ENCODE measurements at places on chromosomes 13 and 19.

DNA sequence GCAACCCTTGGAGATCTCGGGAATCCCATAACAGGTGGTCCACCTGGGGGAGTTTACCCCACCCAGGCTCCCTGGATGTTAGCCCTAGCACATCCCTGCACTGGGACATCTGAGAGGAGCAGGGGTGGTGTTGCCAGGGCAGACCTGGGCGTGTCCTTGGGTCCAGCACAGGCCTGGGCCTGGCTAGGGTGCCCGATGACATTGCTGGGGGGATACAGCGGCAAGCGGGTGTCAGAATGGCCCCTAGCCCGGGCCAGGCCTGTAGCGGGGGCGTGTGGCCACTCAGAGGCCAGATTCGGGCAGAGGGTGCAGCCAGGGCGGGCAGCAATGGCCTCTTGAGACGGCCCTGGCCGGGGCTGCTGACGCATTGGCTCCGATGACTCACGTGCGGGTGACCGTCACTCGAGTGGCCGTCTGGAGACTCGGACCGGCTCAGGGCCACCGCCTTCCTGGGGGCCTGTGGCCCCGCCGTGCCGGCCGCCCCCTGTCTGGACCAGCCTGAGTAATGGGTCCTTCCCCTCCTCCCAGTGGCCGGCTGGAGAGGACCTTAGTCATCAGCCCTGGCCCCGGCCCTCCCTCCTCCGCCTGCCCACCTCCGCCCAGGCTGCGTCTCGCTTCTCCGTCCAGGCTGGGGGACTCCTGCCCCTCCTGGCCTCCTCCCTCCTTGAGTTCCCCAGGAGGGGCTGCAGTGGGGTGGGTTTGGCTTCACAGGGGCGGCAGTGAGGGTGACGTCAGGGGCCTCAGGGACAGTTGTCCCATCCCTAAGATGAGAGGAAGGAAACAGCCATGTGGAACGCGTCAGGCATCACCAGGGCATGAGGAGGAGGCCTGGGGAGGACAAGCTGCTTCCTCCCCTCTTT is 23.2 kb upstream of the CRTC1 start:
- no peak for DNase-seq

- no peak for DNase-seq
Measured at GRCh38 chr19:49216071-49216470, 58.5 kb downstream of the TRPM4 start.

- DNase-seq: no peak
Measured at GRCh38 chr13:36766295-36766694, 52.7 kb upstream of the RFXAP start.

GRCh38 chr13:97327506-97328221 is 105.5 kb downstream of the MBNL2 start:
- no peak for DNase-seq

DNA sequence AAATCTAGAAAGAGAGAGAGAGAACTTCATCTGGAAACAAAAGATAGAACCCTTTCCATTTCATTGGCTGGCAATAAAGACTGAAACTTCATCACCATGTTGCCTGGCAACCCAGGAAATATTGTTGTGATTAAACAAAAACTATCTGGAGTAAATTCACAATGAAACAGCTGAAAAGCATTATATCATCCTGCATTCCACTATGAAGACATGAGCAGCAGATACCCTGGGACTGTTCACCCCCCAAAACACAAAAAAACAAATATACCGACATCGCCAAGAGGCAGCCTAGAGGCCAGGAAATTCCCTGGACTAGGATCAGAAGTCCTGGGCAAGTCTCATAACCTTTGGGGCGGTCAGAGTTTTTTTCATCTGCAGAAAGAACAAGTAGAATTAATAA is 158.3 kb downstream of the FOXO1 start:
- DNase-seq: no peak

DNA sequence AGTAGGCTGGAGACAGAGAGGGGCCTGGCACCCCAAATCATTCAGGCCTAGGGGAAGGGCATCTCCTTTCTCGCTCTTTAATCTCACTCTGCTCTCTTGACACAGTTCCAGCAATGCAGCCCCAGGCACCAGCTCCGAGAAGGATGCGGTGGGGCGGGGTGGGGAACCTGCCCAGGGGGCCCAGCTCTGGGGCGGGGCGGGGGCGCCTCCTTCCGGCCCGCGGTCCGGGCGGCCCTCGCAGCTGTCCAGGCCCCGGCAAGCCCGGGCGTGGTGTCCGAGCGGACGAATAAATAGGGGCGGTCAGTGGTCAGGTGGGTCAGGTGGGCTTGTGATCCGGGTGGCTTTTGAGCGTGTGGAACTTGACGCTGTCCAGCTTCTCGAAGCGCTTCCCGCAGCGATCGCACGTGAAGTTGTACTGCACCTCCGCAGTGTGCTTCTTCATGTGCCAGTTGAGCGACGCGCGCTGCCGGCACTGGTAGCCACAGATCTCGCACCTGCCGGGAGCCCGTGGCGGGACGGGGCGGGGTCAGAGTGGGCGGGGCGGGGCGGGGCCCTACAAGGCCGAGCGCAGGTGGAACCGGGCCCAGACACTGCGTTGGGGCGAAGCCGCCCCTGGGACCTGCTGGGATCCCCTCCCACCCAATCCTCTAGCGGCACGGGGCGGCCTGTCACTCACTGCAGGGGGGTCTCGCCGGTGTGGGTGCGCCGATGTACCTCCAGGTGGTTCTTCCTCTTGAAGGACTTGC is 2.7 kb upstream of the ELAVL3 start:
- no peak for DNase-seq

DNA sequence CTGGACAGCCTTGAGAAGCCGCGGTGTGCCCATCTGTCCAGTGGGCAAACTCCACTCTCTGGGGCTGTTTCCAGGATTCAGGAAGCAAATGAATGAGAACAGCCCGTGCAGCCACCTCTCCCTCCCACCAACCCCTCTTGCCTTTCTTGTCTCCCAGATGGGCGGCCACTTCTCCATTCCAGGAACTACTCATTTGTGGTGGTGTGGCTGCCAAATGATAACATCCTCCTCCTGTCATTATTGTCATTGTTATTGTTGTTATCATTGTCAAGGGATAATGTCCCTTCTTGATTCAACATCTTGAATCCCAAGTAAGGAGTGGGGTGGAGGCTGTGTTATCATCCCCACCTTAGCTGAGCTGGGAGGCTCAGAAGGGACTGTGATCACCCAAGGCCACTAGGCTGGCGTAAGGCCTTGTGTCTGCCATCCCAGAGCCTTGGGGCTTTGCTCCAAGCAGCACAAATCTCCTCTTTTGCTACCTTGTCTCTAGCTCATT is 1.6 kb downstream of the DNM2 start:
- DNase-seq: no peak

- no peak for DNase-seq
Measured at GRCh38 chr19:2703077-2703437, 563 bp upstream of the GNG7 start.

- no peak for DNase-seq
Measured at GRCh38 chr13:45870232-45870631, 18.7 kb upstream of the SIAH3 start.

DNA sequence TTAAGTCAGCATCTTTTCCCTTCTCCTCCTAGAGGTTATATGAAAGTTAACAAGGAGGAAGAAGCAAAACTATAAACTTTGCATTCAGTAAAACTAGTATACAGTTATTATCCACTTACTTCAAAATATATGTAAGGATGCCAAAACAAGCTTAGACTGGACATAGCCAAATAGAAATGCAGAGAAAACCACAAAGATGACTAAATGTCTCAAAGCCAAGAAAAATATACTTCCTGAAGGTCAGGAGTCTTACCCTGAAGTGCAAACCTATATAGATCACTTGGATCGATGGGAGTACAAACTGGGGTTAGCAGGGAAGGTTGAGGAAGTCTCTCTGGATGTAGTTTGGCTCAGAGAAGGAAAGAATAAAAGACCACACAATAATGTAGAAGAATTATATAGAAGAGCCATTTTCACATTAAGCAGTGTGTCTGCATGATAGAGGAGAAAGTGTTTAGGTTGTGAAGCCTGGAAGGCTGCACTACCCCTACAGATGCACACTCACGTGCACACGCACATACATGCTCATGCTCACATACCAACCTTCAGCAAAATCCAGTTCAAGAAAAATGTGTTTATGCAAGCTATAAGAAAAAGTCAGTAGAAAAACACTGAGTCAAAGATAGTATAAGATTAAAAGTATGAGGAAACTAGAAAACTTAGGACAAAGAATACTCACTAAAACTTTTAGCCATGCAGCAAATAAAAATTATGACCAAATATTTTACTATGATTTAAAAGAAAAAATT is 112.1 kb upstream of the RXFP2 start:
- no peak for DNase-seq

DNA sequence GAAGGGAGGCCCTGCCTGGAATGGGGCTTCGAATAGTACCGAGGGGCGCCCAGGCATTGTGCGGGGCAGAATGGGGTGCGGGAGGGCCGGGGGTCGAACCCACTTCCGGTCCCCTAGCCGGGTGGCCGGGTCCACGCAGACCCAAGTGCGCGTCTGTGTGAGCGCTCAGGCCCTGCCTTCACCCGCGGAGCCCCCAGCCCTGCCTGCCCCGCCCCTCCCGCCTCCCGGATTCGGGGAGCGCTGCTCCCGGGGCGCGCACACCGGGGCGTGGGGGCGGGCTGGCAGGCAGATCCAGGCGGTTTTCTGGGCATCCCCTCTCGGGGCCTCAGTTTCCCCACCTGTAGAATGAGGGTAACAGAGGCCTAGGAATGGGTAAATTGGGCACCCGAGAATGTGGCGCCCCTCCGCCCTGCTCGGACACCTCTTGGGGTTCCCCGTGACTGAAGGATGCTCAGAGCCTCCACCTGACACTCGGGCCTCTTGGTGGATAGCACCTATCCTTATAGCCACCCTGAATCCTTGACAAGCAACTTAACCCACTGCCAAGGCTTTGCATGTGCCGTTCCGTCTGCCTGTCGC is 682 bp downstream of the PIK3R2 start:
- DNase-seq: no peak

DNA sequence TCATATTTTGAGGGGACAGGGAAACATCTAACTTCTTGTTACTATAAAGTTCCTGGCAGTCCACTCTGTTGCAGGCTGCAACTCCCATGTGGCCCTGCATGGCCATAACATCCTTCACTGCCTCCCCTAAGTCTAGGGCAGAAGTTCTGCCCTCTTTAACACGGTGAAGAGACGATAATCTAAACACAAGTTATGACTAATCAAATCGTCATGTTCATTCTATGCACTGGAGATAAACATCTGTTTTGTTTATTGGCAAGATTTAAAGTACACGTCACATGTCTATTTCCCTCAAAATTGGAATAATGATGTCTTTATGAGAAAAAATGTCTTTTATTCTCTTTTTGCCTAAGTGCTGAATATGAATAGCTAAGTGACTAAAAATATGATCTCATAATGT is 1629.4 kb downstream of the PCDH9 start:
- DNase-seq: no peak

- no peak for DNase-seq
Measured at GRCh38 chr13:46926916-46927590, 30.2 kb upstream of the HTR2A start.

DNA sequence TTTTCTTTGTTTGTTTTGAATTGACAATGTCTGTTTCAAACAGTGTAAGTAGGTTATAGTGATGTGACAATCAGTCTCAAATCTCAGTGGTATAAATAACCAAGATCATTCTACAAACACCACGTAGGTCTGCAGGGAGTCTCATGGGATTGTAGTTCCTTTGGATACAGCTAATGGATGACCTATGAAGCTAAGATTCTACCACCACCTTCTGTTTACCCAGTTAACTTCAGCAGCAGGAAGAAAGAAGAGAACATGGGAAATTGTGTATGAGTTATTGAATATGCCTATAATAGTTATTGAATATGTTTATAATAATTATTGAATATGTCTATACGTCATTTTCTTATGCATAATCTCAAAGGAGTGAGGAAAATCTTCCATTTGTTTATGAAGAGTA is 63.9 kb upstream of the SLITRK5 start:
- DNase-seq: no peak

DNA sequence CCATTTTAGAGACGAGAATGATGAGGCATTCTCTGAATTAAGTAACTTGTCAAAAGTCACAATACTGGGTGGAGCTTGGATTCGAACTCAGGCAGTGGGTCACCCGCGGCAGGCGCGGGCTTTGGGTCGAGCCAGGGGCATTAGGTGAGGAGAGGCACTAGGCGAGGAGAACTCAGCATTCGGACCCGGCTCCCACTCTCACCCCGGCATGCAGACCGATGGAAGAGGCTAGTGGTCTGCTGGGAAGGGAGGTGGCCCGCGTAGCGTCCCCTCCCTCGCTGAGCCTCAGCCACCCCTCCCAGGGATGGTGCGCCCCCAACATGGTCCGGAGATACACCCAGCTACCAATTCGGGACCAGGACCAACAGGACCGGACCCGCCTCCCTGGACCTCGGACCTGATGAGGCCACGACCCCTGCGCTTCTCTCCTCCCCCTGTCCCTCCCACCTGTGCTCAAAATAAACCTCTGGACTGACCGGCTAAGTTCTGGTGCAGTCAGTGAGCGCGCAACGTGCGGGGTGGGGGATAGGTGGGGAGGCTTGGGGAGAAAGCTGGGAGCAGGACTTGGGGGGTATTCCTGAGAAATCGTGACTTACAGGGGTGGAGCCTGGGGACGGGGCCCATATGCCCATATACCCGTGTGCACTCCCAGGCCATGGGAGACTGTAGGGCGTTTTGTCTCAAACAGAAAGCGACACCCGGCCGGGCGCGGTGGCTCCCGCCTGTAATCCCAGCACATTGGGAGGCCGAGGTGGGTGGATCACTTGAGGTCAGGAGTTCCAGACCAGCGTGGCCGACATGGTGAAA is 1.3 kb upstream of the SNAPC2 start:
- DNase-seq: no peak

GRCh38 chr19:45200568-45200967 is 22.0 kb downstream of the BLOC1S3 start:
- no peak for DNase-seq

GRCh38 chr19:2239771-2240770 is 3.4 kb downstream of the SF3A2 start:
- DNase-seq: no peak

GRCh38 chr13:77989281-77989680 is 70.7 kb upstream of the EDNRB start:
- no peak for DNase-seq

GRCh38 chr19:7968796-7969554 is 25.5 kb upstream of the TIMM44 start:
- DNase-seq: no peak

- DNase-seq: no peak
Measured at GRCh38 chr19:46460981-46461380, 10.4 kb downstream of the PNMA8A start.

DNA sequence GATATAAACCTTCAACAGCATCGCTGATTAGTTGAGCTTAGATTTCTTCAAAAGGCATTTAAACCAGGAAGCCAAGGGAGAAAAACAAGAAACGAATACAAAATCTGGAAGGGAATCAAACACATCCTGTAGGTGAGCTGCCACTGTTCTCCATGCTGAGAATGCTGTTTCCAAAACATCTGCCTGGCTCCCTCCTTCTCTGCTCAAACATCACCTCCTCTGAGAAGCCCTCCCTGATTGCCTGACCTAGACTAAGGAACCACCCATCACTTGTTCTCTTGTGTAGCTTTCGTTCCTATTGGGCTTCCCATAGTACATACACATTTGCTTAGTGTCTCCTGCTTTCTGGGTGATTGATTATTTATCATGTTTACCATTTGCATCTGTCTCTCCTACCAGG is 152.7 kb downstream of the CACNA1A start:
- no peak for DNase-seq

All from stimulated activated CD4-positive, alpha-beta T cell treated with anti-CD3 and anti-CD28 coated beads, Interleukin-1b, Interleukin-23, amount 100 ng/mL, for 1 hour (primary cell).